ENCODE measurements at places on chromosomes 7 and 10. TPM values are rescaled to one million over a fixed set of nuclear protein-coding genes. Genes with fewer than 3 reads are reported as not detected.

GRCh38 chr7:7276161-7276560 is 93.8 kb downstream of the C1GALT1 start:
- no peak for DNase-seq

- DNase-seq = no peak
Observed at GRCh38 chr10:14592026-14592425, 182.7 kb downstream of the FAM107B start.

- DNase-seq = no peak
Observed at GRCh38 chr7:90485734-90486316, 16.4 kb downstream of the PTTG1IP2 start.

DNA sequence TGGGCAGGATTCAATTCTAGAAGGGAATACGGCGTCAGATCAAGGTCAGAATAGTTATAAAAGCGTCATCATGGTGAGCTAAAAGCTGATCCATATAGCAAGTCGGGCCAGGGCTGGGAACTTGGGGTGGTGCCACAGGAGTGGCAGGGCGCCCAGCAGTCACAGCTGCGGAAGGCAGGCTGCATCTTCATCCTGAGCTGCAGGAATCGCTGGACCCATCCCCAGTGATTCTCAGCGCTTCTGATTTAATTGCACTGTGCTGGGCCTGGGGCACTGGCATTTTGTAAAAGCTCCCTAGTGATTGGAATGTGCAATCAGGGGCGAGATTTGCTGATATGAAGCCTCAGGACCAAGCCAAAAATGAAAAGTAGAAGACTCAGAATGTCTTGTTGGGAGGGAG is 135.3 kb downstream of the CTTNBP2 start:
- no peak for DNase-seq

DNA sequence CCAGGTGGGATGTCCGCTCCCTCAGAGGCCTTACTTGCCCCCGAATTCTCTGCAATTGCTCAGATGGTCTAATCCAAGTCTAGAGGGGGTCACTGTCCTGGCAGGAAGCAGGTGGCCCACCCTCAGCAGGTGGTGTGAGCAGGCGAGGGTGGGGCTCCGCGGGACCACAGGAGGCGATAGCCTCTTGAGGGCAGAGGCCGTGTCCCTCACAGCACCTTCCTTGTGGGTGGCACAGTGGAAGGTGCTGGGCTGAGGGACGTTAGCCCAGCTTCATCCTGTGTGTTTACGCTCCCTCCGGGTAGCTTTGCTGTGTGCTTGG is 38.3 kb upstream of the INPP5A start:
- DNase-seq = no peak

DNA sequence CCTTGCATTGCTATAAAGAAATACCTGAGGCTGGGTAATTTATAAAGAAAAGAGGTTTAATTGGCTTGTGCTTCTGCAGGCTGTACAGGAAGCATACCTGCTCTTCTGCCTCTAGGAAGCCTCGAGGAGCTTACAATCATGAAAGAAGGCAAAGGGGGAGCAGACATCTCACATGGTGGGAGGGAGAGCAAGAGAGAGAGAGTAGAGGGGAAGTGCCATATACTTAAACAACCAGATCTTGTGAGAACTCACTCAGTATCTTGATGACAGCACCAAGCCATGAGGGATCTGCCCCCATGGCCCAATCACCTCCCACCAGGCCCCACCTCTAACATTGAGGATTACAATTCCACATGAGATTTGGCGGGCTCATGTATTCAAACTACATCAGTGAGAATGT is 79.1 kb upstream of the HECW1 start:
- no peak for DNase-seq

GRCh38 chr10:34656661-34657060 is 158.4 kb downstream of the PARD3 start:
- no peak for DNase-seq

DNA sequence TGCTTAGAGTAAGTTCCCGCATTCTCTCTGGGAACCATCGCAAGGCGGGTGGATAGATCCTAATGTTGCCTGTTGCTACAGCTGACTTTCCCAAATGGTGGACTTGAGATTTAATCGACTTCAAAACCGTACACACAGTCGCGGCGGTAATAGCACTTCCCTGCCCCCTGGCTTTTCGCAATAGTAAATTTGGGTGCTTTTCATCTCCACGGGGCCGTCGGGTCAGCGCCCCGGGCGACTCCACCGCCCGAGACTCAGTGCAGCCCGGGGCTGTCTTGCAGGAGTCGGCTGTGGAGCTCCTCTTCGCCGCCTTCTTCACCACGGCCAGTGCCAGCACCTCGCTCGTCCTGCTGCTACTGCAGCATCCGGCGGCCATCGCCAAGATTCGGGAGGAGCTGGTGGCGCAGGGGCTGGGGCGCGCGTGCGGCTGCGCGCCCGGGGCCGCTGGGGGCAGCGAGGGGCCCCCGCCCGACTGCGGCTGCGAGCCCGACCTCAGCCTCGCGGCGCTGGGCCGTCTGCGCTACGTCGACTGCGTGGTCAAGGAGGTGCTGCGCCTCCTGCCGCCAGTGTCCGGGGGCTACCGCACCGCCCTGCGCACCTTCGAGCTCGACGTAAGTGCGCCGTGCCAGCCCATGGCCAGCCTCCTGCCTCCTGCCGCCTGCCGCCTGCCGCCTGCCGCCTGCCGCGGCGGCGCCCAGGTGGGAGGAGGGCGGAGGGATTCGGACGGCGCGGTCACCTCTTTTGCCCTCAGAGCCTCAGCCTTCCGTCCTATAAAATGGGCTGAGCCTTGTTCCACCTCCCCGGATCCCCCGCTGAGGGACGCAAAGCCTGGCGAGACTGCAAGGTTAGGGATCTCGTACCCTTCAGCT is 5.3 kb downstream of the CYP26C1 start:
- DNase-seq = no peak

DNA sequence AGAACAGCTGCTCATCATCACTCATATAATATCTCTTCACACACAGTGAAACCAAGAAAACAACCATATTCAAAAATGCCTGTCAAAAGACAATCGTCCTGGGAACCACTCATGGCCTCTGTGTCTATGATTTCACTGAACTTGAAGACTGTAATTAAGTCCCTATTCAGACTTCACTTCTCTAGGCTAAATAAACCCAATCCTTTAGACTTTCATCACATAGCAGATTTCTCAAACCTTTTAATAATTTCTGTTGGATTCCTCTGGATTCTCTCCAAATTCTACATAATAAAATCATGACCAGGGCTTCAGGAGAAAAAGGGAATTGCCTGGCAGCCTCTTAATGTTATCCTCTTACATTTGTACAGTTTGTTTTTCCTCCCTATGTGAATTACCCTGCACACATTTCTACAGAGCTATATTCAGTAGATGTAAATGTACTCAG is 201.1 kb downstream of the LRRN3 start:
- peak; percentile 42 for DNase-seq

GRCh38 chr7:128084896-128085608 is 53.8 kb upstream of the LRRC4 start:
- peak; percentile 91 for DNase-seq

- no peak for DNase-seq
Observed at GRCh38 chr10:60618861-60619260, 159.4 kb upstream of the CDK1 start.

DNA sequence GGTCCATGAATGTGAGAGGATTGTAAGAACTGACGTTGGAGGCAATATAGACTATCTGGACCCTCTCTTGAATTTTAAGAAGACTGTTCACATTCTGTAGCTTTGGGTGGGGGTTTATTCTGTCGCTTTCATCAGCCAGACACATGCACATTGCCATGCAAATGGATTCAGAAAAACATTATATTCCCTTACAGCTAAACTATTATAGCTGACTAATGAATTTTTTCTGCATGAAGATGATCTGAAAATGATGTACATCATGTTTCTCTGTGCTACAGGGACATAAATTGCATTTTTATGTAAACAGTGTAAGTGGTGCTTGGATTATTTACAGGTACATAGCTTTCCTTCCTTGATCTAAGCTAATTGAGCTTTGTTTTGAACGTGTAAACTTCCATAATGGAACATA is 1.5 kb downstream of the MET start:
- DNase-seq = peak; percentile 23

GRCh38 chr7:70736715-70737460 is 395.1 kb upstream of the GALNT17 start:
- peak; percentile 37 for DNase-seq

Gene GIMAP6
- 53.7 TPM for total RNA-seq

Gene MOGAT3
- not detected for total RNA-seq

Gene FAM3C
- total RNA-seq = 38.9 TPM

Gene CDK14
- 117 TPM for total RNA-seq

Gene LHPP
- 7.1 TPM for total RNA-seq

Gene MRPS17
- 12.7 TPM for total RNA-seq

Gene CLRN3
- total RNA-seq = not detected

Gene CALD1
- 173 TPM for total RNA-seq
